ENCODE measurements at places on chromosomes 12 and 14.

DNA sequence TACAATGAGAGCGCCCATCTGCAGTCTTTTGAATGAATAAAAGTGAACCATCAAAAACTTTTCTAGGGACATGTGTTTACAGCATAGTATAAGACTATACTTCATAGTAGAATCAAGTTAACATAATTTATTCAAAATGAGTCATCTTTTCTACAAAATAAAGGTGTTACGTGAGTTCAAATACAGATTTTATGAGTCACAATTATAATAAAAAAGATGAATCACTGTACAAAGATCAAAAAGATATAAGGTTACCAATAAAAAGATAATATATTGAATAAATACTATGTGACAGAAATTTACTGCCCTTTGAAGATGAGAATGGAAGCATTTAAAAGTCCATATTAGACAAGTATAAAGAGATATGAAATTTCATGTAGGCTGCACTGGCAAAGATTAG, 2.8 kb downstream of the MBIP start:
- no peak for DNase-seq

DNA sequence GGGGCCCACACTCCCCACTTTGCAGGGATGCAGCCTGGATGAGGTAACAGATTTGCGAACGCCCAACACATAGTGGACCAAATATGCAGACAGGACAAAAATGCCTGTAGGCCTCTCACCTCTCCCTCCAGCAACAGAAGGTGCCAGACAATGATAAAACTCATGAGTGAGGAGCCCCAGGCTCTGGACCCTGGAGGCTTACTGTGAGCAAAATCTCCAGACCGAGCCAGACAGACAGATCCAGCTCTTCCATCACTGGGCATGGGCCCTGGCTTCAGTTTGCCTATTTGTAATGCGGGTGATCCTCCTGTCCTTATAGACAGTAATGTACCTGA, 42.3 kb downstream of the IRF2BPL start:
- no peak for DNase-seq

GRCh38 chr12:58046271-58046670, 104.9 kb downstream of the ATP23 start:
- DNase-seq = no peak

DNA sequence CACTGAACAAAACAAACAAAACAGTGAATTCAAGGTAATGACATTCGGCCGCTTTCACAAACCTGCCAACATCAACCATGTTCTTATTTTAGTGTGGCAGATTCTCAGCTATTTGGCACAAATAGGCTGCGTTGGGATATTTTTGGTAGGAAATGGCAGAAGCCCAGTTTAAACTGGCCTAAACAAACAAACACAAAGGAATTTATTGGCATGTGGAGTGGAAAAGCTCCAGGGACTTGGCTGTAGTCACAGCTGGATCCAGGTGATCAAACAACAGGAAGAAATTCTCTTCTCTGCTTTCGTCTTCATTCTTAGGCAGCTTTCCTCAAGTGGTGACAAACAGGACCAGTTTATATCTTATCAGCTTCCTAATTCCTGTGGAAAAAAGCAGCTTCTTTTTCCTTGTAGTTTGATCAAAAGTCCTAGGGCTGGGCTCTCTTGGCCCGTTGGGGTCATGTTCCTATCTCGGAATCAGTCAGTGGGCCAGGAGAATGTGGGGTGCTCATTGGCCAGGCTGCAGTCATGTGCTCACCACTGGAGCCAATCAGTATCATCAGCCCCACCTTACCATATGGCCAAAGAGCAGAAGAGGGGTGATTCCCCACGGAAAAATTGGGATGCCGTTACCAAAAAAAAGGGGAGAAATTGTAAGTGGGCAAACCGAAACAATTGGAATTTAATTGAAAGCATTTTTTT, 22.6 kb downstream of the C12orf75 start:
- DNase-seq = no peak

GRCh38 chr12:6462234-6462995, 8.1 kb downstream of the VAMP1 start:
- DNase-seq = no peak

Measured in brain (organoid and tissue), 16 donors.